Activated CD4-positive, alpha-beta T cell treated with anti-CD3 and anti-CD28 coated beads, Interleukin-2, amount 50 U/mL, for 16 hours (primary cell): ENCODE measurements at places on chromosomes 3 and 15.
A peak's percentile ranks its signal among the peaks of the same experiment; 100 is the strongest.

- DNase-seq, result peak; percentile 32
Observed at GRCh38 chr15:72285927-72286516, 13.7 kb upstream of the PARP6 start.

GRCh38 chr3:148381051-148381450 lies 316.7 kb upstream of the AGTR1 start:
- no peak for DNase-seq

GRCh38 chr15:85129881-85130280 lies 148.2 kb downstream of the PDE8A start:
- no peak for DNase-seq

DNA sequence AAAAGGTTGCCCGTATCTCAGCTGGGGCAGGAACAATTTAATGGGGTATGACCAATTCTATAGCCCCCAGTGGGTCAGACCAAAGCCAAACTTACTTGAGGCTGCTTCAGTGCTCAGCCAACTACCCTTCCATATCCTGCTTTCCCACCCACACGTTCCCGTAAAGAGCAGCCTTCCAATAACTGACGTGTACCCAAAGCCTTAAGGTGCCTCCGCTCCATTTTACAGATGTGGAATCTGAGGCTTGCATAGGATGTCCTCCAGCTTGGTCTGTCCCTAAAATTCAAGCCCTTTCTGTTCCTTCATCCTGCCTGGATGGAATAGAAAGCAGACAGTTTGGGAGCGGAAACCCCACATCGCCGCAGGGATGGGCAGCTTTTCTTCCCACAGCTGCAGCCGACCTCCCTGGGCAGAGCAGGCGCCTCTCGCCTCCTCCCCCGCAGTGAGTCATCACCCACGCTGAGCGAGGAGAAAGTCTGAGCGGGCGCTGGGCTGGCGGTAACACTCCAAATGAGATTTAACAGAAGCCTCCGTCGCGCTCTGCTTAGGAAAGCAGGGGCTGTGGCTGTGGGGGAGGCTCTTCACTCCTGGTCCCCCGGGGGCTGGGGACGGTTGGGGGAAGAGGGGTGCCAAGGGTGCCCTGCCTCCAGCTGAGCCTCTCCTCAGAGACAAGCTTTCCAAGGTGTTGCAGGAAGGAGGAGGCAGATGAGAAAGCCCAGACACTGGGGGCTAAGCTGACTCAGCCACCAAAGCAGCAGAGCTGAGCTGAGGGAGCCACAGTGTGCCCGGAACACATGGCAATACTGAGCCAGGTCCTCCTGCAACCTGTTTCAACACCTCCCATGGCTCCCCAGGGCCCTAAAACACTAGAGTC lies 57.8 kb upstream of the HRH1 start:
- peak; percentile 72 for DNase-seq

DNA sequence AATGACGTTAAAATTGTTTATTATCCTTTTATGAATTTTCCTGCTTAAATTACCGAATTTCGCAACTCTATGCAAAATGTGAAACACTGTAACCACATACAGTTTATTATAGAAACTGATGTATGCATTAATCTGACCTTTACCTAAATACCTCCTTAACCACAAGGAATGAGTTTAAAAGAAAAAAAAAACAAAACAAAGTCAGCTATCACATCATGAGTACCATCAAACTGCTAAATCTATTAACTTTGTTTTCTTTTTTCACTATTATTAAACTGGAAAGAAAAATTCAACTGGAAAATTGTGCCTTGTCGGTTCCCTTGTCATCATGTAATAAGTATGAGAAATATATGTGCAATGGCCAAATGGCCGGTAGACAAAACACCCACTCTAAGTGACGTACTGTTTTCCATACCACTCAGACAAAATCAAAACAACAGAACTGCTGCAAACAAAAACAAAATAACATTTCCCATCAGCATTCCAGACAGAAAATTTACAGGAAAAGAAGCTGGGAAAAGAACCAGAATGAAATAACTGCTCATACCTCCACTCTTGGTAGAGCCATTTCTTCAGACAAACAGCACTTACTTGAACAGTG lies 415.3 kb downstream of the FOXP1 start:
- DNase-seq, result no peak

DNA sequence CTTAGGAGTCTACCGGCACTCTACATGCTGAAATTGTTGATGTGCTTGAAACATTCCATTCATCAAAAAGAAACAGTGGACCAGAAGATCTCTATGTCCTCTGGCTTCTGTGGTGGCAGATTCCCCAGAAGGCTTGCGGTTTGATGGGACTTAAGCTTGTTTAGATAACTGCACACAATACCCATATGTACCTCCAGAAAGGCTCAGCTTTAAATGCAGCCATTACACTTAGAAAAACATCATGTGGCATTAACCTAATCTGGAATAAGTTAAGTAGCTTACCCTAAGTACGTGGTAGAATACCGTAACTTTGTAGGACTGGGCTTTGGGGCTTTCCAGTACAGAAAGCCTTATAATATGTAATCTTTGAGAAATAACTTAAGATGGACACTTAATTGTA lies 187.3 kb downstream of the RBMS3 start:
- no peak for DNase-seq

GRCh38 chr3:46924921-46925584 lies 47.5 kb downstream of the PTH1R start:
- DNase-seq, result no peak

- DNase-seq, result no peak
Observed at GRCh38 chr3:72299321-72299802, 514.4 kb upstream of the PROK2 start.

DNA sequence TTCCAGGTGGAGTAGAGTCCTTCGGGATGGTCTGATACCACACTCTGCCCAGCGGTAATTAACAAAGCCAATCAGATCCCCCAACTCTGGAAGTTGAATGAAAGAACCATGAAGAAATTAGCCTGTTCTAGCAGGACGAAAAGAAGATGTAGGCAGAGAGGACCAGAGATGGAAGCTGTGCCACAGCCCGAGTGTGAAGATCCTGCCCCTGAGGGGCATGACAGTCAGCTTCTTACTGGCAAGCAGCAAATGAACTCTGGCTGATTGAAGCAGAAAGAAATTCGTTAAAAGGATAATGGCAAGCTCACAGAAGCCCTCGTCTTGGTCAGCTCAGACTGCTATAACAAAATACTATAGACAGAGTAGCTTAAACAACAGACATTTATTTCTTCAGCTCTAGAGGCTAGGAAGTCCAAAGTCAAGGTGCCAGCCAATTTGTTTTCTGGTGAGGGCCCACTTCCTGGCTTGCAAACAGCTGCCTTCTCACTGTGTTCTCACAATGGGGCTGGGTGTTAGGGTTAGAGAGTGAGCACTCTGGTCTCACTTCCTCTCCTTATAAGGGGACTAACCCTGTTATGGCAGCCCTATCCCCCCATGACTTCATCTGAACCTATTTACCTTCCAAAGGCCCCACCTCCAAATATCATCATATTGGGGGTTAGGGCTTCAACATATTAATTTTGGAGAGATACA lies 307.1 kb downstream of the VPS13C start:
- DNase-seq, result no peak

GRCh38 chr3:29080967-29081366 lies 199.9 kb upstream of the RBMS3 start:
- no peak for DNase-seq

DNA sequence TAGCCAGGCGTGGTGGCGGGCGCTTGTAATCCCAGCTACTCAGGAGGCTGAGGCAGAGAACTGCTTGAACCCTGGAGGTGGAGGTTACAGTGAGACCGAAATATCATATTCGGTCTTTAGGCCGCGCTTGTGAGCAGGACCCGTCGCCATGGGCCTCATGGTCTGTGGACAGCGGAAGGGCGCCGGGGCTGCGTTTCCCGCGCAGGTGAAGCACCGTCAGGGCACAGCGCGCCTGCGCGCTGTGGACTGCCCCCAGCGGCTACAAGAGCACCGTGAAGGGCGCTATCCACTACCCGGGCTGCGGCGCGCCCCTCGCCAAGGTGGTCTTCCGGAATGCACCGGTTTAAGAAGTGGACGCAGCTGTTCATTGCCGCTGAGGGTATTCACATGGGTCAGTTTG lies 482.0 kb upstream of the NAALADL2 start:
- DNase-seq, result no peak

- DNase-seq, result no peak
Observed at GRCh38 chr15:99566157-99566897, 543 bp downstream of the MEF2A start.

DNA sequence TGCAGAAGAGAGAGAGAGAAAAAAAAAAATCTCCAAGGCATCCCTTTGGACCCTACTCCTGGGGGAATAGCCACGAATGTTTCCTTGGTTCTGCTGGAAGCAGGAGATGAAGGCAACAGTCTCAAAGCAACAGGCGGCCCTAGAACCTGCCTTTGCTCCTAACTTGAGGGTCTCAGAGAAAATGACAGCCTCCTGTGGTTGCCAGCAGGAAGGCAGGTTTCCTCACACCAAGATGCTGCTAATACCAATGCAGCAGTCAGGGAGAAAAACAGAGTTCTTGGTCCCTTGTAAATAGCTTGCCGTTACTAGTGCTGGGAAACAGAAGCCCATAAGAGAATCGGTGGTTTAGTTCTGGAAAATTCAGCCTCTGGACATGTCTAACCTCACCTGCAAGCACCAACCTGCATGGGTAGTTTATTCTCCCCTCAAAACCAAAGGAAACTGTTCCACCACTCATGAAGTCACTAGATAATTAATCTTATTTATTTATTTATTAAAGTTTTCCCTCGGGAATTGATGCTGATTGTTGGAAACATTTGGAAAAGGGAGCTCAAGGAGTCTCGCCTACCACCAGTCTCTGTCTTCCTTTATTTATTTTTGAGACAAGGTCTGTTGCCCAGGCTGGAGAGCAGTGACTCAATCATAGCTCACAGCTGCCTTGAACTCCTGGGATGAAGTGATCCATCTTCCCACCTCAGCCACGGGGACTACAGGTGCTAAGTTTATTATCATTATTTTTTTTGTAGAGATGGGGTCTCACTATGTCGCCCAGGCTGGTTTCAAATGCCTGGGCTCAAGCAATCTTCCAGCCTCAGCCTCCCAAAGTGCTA lies 883 bp upstream of the FRMD4B start:
- no peak for DNase-seq

DNA sequence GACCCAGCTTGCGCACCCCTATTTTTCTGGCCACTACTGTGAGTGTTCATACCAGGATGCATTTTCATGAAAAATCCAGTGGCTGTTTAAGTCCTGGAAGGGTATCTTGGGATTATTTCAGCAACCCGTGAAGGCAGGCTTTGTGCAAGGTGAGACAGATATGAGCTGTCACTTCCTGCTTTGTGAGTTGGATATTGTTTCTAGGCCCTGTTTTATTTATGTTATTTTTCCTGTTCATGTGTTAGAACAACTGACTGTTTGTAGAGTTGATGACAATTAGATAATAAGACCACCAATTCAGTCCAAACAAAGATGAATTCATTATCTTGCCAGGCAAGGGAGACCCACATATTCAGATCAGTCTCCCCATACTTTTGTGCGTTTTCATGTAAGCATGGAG lies 42.5 kb downstream of the ZBTB38 start:
- DNase-seq, result peak; percentile 55

DNA sequence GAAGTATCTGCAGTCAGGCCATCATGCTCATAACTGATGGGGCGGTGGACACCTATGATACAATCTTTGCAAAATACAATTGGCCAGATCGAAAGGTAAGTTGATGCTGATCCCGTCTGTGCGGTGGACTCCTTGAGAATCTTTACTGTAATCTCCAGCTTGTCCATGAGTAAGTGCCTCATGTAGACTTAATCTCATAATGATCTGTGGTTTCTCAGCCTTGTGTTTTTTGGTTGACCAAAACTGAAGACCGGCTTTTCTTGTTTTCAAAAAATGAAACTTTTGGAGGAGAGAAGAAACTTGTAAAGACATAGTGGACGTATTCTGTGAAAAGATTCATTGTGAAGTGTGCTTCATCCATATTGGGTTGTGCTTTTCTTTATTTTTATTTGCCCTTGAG lies 285.7 kb downstream of the LRTM1 start:
- no peak for DNase-seq

- DNase-seq, result no peak
Observed at GRCh38 chr3:146382386-146382785, 87.0 kb downstream of the PLSCR2 start.

DNA sequence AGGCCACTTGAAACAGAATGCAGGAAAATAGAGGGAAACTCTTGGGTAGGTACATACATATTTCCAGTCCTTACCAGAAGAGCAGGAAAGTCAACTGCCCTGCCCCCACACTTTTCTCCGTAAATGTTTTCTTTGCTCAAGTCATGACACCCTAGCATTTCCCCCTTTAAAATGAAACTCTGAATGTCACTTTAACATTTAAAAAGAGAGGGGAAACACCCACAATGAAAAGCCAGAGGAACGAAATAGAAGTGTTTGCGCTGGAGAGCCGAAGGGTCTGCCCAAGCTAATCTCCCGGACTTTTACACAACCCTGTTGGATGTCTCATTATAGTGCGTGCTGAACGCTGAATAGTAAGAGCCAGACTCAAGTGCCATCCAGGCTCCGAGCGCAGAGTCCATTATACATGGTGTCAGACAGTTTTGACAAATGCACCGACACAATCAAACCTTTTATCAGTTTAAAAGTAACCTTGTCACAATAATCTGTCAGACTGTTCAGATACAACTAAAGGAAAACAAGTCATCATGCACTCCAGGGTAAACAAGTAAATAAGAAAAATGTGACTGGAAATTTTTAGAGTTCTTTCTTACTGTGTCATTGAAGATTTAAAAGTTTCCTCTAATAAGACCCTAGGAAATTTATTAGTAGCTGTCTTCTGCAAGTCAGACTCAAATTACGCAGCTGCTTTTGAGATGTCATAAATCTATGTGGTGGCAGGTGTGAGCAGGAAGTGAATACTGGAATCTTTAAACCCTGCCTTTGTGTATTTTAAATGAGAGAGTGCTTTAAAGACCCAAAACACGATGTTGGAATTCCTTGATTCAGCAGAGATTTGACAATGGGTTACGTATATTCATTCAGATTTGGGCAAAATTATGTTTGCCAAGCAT lies 159.8 kb downstream of the RBMS3 start:
- DNase-seq, result no peak

DNA sequence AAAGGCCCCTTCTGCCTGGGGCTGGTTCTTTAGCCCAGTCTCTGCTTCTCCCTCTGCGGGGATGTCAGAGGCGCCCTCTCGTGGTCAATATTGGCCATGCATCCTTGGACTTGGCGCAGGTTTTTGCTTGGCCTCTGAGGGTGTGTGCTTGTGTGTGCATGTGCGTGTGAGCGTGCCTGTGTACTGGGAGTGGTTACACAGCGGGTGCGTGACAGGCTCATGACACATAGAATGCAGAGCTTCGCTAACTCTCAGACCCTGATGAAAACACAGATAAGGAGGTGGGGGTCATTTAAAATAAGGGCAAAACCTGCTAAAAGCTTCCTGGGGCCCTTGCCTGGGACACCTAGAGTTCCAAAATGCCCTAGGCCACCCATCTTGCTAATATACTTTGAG lies 160.9 kb downstream of the SMAD6 start:
- peak; percentile 81 for DNase-seq

- no peak for DNase-seq
Observed at GRCh38 chr3:67943546-67943945, 289.1 kb upstream of the SUCLG2 start.

DNA sequence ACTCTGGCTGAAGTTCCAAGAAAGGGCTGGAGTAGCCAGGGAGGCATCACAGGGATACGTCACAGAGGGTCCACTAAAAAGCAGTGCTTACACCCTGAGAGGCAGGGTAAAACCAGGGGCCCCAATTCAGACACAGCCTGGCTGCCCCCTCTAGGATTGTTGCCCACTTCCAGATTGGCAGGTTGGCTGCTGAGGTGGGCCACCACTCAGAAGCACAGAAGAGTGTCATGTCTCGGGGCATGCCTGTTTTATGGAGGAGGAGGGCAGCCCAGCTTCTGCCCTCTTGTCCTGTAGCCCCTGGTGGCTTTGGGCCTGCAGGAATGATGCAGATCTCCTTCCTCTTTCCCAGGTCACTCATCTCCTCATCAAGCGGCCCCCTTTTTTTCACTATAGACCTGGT lies 24.0 kb downstream of the NOX5 start:
- DNase-seq, result no peak

GRCh38 chr15:85568261-85568808 lies 187.9 kb downstream of the AKAP13 start:
- DNase-seq, result no peak
